ENCODE measurements at places on chromosomes 2 and 18. TPM values are rescaled to one million over a fixed set of nuclear protein-coding genes. Genes with fewer than 3 reads are reported as not detected.

DNA sequence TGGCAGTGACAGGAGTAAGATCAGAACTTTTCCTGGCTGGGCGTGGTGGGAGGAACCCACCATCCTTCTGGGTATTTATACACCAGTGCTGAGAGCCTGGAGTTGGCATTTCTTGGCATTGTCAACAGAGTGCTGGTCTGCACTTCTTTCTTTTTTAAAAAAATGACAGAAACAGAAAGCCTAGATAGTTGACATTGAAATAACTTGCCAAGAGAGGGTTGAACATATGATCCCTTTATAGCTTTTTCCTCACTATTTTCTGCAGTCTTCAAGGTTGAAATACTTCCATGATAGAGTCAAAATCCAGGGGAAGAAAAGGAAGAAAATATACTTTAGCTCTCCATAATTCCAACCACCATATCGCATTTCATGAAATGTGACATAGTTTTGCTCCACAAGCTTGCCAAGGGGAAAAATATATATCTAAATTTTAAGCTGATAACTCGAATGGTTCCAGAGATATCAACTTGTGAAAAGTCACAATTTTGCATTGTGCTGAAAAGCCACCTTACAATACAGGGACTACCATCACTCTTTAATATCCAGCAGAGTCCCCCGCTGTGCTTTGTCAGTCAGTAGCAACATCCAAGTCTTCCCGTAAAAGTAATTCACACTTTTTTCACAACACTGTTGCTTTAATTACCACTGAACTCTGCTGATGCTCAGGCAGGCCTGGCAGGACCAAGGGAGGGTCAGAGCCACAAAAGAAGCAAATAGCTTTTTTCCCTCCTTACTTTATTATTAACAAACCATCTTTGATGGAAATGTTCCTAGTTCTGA, 764.9 kb upstream of the FANCL start:
- no peaks in the 10 kb centered on the region for H3K27me3 ChIP-seq
- H3K36me3 ChIP-seq = no peaks in the 10 kb centered on the region
- DNase-seq = no peak
- no peak overlapping the region for H3K27ac ChIP-seq
- H3K4me3 ChIP-seq = no peak overlapping the region

The CTAGE1 gene
- total RNA-seq = not detected

The NT5C1B gene
- not detected for total RNA-seq

GRCh38 chr18:67621049-67621713, 104.7 kb upstream of the DSEL start:
- no peak overlapping the region for H3K4me3 ChIP-seq
- no peaks in the 10 kb centered on the region for H3K27me3 ChIP-seq
- H3K4me1 ChIP-seq = no peaks in the 10 kb centered on the region
- no peak overlapping the region for H3K27ac ChIP-seq

The MYO1B gene
- total RNA-seq = 80.3 TPM

DNA sequence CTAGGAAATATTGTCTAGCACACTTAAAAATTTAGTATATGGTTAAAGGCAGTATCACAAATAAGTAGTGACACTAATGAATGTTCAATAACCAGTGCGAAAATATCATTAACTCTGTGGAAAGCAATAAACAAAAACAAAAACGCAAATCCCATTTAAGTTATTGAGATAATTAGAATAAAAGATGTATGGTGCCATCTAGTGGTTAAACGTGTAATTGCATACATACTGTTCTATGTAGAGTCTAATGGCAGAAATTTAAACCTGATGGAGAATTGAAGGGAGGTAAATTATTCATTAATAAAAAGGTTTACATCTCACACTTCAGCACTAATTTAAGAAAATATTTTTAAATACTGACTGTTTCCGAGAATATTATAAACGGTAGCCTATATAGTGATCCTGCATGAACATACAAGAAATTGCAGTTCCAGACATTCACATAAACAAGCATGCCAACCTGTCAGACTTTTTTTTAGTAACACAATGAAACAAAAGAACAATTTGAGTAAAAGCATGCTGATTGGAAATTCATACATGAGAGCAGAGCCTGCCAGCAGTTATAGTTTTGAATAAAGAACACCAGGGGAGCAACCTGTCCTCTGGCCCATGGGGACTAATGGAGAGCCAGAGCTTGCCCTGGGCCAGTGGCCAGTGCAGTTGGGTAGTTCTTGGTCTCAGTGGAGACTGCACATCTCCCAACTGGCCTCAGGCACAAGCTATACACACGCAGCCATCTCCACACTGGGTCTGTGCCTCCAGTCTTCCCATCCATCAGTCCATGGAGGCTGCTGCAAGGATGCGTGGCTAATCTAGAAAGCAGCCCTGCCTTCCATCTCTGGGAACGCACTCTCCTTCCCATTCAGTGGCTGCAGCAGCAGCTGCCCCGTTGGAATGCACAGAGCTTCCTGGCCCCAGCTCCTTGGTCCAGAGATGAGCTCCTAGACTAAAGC, 28.0 kb downstream of the GCG start:
- H3K4me1 ChIP-seq = peaks cover 27% of the 10 kb centered on the region
- no peak overlapping the region for H3K4me3 ChIP-seq
- no peak overlapping the region for H3K27ac ChIP-seq
- H3K36me3 ChIP-seq = no peaks in the 10 kb centered on the region
- no peaks in the 10 kb centered on the region for H3K27me3 ChIP-seq

DNA sequence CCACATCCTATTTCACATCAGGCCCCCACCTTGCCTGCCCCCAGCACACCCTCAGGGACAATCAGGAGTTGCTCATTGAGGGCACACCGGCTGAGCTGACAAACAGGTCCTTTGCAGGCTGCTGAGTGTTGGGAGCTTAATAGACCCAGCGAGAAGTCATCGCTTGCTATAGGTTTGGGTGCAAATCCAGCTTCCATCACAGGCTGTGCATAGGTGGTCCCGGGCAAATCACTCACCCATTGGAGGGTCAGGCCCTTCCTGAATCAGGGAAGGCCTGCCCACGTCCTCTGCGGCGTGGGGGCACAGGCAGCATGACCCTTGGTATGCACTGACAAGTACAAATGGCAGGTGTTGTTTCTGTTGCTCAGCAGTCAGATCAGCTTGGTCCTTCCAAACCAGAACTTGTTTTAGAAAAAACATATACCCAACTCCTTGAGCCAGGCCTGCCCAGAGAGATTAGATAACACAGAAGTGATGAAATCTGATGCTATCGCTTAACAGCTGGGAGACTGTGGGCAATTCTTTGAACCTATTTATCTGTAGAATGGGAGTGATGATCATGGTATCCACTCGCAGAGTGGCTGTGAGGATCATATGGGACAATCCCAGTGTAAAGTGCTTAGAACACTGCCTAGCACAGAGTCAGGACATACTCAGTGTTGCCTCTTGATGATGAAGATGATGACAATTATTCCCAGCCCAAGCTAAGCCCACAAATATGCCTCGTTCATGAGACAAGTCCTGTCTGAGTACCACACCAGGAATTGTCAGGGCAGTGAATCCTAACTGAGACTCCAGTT, 34.9 kb downstream of the SMAD7 start:
- H3K27ac ChIP-seq = no peak overlapping the region
- DNase-seq = no peak
- no peaks in the 10 kb centered on the region for H3K36me3 ChIP-seq
- H3K4me3 ChIP-seq = no peak overlapping the region
- no peaks in the 10 kb centered on the region for H3K27me3 ChIP-seq
- H3K4me1 ChIP-seq = no peaks in the 10 kb centered on the region

The ARHGAP25 gene
- 0.48 TPM for total RNA-seq

- no peaks in the 10 kb centered on the region for H3K36me3 ChIP-seq
- no peaks in the 10 kb centered on the region for H3K4me1 ChIP-seq
- H3K27me3 ChIP-seq = no peaks in the 10 kb centered on the region
- no peak for DNase-seq
- no peak overlapping the region for H3K4me3 ChIP-seq
These were observed 548.9 kb upstream of the CDH2 start for GRCh38 chr18:28725876-28726275.

GRCh38 chr18:2909431-2910140, 62.8 kb downstream of the EMILIN2 start:
- no peaks in the 10 kb centered on the region for H3K27me3 ChIP-seq
- DNase-seq = no peak
- H3K4me1 ChIP-seq = peaks cover 7% of the 10 kb centered on the region
- H3K36me3 ChIP-seq = peaks cover 5% of the 10 kb centered on the region

The CENPO gene
- 58.3 TPM for total RNA-seq

The PIAS2 gene
- 16.2 TPM for total RNA-seq
